ENCODE measurements at places on chromosomes 2 and 18. TPM values are rescaled to one million over a fixed set of nuclear protein-coding genes. Genes with fewer than 3 reads are reported as not detected.

DNA sequence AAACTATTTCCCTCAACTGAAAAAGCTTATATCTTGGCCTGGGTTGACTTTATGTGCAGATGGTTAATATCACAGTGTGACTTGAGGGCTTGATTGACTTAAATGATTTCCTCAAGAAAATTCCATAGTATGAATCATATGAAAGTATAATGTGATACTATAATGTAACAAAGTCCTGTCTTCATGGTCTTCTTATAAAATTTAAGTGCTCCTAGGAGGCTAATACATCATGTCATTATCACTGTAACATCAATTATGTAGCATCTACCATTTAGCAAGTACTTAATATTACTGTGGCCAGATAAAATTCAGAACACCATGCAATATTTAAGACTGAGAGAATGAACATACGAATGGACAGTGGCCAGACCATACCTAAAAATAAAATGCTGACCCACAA, 276.1 kb downstream of the RIT2 start:
- DNase-seq: no peak

SERPINB10 gene
- not detected for total RNA-seq

- DNase-seq: peak; percentile 35
These were observed 254.0 kb upstream of the SLC14A2 start for GRCh38 chr18:45361125-45361851.

CNGA3 gene
- total RNA-seq: not detected

DNA sequence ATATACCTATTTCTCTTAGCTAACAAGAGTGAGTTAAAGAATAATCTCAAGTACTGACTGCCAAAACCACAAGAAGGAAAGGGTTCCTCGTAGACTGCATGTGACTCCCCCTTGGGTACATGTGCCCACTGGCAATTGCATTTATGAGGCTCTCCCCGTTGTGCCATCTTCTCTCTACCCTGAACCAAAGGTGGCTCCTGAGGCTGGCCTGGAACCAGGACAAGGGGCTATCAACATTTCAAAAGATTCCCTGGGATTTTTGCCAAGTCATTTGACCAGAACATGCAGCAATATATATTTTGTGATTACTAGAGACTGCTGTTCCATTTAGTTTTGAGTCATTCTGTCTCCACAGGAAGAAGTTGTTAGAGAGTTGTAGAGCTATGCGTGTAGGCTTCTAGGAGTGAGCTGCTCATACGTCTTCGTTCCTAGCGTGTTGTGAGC, 45.8 kb downstream of the LAMA3 start:
- DNase-seq: no peak

DNA sequence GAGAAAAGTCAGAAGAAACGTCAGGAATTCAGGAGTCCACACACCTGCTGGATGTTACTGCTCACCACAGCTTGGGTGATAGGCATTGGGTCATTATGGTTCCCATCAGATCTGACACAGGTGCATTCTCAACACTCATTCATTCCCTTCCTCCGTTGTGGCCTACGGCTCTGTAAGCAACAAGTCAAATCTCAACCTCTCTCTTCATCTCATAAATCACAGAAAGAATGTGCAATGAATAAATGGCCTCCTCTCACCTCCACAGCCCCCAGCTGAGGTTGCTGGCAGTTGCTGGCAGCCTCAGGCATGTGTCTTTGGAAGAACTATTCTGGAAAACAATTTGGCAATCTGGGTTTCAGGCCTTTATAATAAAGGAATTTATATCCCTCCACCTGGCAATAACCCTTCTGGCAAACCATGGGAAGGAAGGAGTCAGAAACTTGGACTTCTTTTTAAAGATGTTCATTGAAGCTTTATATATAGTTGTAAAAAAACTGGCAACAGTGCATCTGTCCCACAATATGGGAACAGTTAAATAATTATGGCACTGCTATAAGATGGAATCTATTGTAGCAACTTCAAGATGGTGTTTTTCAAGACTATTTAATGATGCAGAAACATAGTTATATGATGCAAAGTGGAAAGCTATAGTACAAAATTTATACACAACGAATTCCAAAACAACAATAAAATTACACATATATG, 175.4 kb downstream of the ANAPC1 start:
- no peak for DNase-seq

DNA sequence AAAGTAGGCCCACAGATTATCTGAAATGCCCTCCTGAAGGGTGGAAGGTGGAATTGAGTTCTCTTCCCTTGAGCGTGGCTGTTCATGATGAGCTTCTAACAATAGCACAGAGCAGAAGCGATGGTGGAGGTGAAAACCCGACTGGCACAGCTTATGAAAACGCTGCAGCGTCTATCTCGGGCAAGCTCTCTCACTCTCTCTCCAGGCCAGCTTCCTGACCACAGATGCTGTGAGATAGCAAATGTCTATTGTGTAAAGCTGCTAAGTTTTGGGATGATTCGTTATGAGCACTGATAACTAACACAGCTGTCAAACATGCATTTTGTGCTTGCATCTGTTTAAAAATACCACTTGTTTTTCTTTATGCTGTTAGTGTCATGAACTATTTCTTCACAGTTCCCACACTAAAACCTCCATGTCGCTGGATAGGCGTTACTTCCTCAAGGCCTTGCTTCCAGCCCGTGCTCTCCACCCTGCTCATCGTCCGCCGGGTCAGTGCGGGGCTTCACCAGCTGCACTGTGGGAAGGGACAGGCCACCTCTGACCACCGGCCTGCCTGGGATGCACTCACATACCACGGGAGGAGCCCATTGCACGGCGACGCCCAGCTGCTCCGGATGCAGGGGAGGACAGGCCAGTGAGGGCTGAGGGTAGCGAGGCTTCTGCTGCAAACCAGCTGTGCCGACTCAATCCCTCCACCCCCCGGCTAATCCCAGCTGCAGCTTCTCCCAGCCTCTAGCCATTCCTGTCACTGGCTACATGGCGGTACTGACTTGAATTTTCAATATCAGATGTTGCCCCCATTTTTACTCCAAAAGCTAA, 60.0 kb upstream of the OTOS start:
- no peak for DNase-seq

CRYGC gene
- not detected for total RNA-seq

GRCh38 chr2:86213699-86214502, 14.6 kb downstream of the MRPL35 start:
- DNase-seq: no peak

DNA sequence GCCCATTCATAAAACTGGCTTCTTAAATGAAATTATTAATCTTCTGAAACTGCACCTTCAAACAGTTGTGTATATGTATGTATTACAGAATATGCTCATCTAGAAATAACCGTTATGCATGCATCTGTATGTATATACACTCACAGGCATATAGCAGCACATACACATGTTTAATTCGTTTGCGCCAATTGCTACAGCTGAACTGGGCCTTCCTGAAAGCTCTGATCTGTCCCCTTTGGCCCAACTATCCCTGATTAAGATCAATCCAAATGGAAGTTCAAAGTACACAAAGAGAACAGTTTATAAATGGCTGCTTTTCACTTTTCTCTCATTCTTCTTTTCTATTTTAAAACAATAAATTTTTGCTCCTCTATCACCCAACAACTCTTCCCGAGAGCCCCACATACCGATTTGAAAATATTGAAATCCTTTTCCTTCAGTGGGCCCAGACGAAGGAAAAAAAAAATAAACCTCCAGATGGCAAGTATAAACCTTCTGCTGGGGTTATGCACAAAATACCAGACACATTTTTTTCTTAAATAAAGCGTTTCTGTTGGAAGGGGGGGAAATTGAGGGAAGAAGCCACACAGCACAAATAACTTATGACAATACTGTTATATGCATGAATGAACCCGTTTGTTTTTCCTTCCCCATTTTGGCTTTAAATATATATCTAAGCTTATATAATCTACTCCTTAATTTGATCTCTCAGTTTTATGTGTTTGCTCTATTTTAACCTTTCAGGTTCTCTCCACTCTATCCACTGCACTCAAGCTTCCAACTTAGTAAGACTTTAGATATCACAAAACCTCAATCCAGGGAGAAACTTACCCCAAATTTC, 267.3 kb downstream of the TCF4 start:
- DNase-seq: no peak

HES6 gene
- total RNA-seq: 4.3 TPM

ALLC gene
- total RNA-seq: 0.26 TPM

GRCh38 chr2:46269001-46269400, 28.2 kb upstream of the EPAS1 start:
- DNase-seq: no peak

DNA sequence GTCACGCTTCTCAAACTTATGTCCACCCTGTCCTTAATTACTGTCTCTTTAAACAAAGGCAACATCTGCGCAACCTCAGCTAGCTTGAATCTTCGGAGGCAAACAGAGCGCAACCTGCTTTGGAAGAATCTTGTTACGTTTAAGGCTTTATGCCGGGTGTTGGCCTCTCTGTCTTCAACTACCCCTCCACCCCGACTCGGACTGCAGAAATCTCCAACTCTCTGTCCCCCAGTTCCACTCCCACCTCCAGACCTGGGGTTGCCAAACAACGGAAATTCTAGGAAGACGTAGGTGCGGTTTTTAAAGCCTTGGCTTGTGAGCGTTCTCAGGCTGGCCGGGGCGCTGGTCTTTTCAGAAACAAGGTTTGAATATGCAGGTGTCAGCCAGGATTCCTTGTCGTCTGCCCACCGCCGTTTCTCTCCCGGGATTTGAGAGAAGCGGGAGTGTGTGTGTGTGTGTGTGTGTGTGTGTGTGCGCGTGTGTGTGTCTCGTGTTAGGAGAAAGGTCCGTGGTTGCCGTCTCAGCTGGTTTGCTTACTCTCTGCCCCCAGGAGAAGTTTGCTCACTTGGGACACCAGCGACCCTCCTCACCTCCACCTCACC, 1.1 kb upstream of the ONECUT2 start:
- no peak for DNase-seq

PAX3 gene
- 0.84 TPM for total RNA-seq

LMAN2L gene
- 22.1 TPM for total RNA-seq

GRCh38 chr2:231626449-231626848, 33.8 kb downstream of the TEX44 start:
- DNase-seq: no peak

BOLA3 gene
- total RNA-seq: 91.6 TPM

B3GNT7 gene
- 4.5 TPM for total RNA-seq

- no peak for DNase-seq
These were observed 42.0 kb downstream of the TFCP2L1 start for GRCh38 chr2:121242976-121243375.

- DNase-seq: peak; percentile 69
These were observed 258 bp downstream of the MGAT4A start for GRCh38 chr2:98730707-98731040.

- no peak for DNase-seq
These were observed 116.8 kb downstream of the CTAGE1 start for GRCh38 chr18:22300665-22301636.

GRCh38 chr2:168694866-168695265, 107.6 kb upstream of the NOSTRIN start:
- DNase-seq: no peak

DNA sequence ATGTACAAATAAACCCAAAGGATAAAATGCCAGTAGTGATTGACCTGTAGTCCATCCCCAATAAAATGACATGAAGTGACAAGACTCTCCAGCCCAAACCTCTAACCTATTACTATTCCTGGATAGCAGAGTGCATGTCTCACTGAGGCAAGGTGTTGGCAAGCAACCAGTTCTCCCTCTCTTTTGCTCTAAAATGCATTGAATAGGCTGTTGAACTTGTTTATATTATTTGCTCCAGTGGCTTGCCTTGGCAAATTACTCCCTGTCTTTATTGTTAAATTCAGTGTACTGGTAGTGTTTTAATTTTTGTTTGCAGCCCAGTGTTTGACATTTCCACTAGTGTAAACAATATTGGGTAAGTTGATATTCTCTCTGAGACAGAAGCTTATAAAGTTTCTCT, 70.5 kb downstream of the CSRNP3 start:
- no peak for DNase-seq

GRCh38 chr2:73202156-73203054, at the start of gene NOTO:
Gene NOTO, plus strand, starts transcription at chr2:73202574. Its CDS starts 93 bp downstream, at chr2:73202667.
- no peak for DNase-seq

HOXD12 gene
- total RNA-seq: not detected

- DNase-seq: no peak
These were observed 452.2 kb downstream of the MBD2 start for GRCh38 chr18:53772293-53772692.

TNFRSF11A gene
- 3.6 TPM for total RNA-seq

DNA sequence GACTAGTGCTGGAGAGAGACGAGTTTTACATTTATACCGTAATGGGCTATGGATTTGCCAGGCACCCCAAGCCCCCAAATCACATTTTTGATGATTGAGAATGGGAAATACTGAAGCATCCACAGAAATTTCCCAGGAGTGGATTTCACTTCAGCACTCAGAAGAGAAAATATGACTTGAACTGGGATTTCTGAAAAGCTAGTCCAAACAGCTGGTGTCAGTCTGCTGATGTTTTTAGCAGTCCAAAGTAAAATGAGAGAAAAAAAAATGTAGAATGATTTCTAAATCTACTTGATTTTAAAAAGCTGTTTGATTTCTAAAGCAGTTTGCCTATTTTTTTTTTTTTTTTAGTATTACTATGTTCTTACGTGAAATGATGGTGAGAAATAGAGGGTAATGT, 105.0 kb downstream of the PLEKHM3 start:
- DNase-seq: no peak

GRCh38 chr2:30026091-30027055, 105.0 kb upstream of the ALK start:
- DNase-seq: peak; percentile 45

GRCh38 chr2:68411397-68412126, 46.5 kb downstream of the PLEK start:
- no peak for DNase-seq

MTCL1 gene
- total RNA-seq: 4.3 TPM

RNU2-63P gene
- total RNA-seq: not detected

CRYGA gene
- total RNA-seq: not detected

DNA sequence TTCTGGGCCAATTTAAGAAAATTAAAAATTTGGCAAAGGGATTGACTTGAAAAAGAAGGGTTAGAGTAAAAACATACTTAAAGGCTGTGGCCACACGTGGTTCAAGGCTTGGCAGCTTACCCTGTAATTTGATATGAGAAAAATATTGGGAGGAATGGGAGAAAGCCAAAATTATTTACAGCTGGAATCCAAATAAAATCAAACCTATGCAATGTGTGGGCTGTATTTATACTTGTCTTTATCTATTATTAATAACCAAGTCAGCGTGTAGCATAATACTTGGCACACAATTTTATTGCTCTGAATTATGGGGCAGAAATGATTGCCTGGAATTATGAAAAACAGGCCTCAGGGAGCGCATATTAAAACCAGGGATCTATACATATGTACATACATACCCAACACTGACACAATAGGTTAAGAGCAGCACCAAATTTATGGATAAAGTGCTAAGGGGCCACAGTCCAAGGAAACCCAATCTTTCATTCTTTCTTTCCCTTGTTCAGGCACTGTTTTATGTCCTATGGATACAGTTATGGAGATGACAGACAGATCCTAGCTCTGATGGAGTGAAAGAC, 35.6 kb downstream of the FAM124B start:
- no peak for DNase-seq

GRCh38 chr2:21005700-21006422, 38.0 kb downstream of the APOB start:
- DNase-seq: no peak

C2orf49 gene
- 15.6 TPM for total RNA-seq

NTSR2 gene
- total RNA-seq: not detected
